ENCODE measurements at places on chromosomes 3 and 15.

DNA sequence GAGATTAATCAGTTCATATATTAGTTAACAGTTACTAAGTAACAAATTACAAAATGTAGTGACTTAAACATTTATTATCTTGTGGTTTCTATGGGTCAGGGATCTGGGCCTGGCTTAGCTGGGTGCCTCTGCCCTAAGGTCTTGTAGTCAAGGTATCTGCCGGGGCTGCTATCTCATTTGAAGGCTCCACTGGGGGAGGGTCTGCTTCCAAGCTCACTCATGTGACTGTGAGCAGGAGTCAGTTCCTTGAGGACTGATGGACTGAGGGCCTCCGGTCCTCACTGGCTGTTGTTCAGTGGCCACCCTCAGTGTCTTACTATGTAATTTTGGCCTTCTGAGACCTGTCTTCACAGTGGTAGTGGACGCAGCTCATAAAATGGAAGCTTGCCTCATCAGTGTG lies 135.9 kb upstream of the PLXNA1 start:
- DNase-seq = no peak

DNA sequence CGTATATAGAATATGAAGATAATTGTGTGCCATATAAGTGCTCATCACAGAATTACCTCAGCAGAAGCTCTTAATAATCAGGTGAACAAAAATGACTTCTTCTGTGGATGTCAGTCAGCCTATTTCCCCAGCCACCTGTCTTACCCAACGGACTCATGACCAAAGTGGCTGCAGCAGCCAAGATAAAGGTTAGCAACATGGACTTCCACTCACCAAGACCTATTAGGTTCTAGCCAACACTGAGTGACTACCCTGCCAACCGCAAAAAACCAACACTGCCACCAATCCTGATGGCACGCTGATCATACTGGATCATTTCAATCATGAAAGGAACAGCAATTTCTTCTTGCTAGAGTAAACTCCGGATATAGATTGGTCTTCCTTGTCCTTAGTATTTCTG lies 12.1 kb downstream of the SEC11A start:
- no peak for DNase-seq

- DNase-seq = no peak
These were observed 79.5 kb downstream of the CD200R1L start for GRCh38 chr3:112767177-112767576.

DNA sequence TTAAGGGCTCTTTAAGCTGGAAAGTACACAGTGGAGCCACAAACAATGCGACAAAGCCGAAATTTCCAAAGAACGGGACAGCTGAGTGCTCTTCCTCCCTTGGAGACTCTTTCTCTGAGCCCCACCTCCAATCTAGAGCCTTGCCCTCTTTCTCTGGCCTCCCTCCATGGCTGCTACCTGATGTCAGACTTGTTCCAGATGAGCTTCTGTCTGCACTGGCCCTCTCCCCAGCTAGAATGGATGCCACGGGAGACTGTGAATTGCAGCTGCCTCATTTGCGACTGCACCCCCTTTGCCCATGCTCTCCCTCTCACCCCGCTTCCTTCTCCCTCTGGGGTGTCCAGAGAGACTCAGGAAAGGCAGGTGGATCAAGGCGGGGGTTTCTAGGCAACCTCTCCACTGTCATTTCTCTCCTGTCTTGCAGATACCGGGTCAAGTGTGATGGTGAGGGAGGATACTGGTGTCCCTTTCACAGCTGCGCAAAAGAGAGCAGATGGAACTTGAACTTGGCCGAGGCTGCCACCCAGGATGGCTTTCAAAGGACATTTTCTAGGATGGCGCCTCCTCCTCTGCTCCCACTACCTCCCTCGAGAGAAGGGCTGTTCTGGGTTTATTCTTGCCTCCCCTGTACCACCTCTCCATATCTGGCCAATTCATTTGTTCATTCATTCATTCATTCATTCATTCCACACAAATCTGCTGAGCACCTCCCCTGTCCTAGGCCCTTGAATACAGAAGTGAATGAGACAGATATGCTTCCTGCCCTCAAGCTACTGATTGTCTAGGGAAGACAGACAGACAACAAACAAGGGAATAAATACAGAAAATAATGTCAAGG lies 12.8 kb downstream of the ATP2B2 start:
- DNase-seq = no peak

- no peak for DNase-seq
These were observed 79.4 kb downstream of the POLR2M start for GRCh38 chr15:57785959-57786358.

DNA sequence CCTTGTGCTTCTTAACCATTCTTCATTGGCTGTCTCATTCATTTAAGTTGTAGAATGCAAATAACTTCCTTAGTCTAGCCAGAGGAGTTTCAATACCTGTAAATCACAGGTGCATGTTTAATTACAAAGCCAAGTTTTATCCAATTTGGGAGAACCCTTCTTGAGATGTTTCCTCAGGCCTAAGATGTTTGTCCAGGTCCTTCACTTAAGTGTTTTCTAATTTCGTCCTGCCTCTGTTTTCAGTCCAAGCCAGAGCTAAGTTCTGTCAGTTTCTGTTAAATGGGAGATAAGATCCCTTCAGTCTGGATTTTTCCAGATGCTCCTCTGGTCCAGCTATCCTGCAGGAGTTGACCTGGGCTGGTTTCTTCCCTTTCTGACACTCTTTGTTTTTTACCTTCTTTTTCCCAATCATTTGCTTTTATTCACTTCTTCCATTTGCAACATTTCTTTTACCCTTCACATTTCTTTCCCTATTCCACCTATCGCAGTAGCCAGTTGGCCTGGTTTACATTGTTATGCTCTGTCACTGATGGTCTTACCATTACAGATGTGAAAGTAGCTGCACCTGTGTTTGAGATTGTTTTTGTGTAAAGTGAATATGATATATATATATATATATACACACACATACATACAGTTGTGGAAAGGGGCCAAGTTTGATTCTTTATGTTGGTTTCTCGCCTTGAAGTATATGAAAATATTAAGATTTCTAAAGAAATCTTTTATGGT lies 34.5 kb downstream of the EIF2AK4 start:
- DNase-seq = no peak

DNA sequence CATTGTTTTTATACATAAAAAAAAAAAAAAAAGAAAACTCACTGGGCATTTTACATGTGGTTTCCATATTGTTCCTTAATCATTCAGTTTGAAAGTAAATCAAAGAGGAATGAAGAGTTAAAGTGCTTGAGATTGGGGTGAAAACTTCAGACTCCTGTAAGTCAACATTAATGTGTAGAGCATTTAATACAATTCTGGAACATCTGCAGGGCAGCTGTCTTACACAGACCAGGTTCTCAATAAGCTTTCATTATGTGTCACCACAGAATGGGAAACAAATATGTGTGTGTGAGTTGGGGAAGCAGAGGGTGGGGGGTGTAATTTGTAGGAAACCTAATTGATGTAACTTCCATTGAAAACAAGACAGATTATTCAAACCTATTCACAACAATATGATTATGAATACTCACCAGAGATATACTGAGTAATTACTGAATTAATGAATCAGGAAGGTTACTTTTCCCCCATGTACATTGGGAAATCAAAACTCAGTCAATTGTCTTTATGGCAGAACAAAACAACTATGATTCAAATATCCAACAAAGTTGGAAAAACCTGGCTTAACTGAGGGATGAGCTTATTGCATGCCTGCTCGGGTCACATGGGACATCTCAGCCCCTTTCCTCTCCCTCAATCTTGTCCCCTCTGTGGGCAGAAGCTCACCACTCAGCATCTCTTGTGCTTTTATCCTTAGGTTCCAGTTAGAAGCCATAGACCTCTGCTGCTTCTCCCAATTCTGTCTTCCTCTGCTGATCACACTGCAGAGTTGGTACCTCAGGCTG lies 281.2 kb upstream of the THBS1 start:
- DNase-seq = no peak

- DNase-seq = no peak
These were observed 275.3 kb upstream of the GOLGA6L4 start for GRCh38 chr15:83960192-83960829.

DNA sequence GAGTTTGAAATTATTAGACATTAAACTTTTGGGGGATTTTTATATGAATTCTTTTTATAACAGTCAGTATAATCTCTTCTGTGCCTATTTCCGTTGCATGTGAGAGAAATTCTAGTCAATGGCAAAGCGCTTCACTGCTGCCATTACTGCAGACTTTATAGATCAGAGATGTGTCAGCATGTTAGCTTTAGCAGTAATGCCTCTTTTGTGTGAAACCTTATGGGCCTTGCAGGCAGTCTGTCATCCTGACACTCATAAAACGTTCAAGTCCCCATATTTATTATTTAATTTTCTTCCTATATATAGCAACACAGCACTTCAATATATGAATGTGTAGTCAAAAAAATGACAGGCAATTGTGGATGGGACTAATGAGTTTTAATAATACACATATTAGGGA lies 191.0 kb downstream of the NLGN1 start:
- DNase-seq = peak; percentile 20

Measured in eye (tissue), 1 donor.